Posterior vena cava (tissue), 2 donors: ENCODE measurements at places on chromosomes 7 and 10. TPM values are rescaled to one million over a fixed set of nuclear protein-coding genes. Genes with fewer than 3 reads are reported as not detected.

GRCh38 chr10:67433276-67433675 lies 262.7 kb downstream of the CTNNA3 start:
- DNase-seq = no peak

- no peak for DNase-seq
These were observed 756.7 kb downstream of the GATA3 start for GRCh38 chr10:8811201-8811600.

GRCh38 chr7:36999626-37000485 lies 275.6 kb upstream of the AOAH start:
- no peak for DNase-seq

DNA sequence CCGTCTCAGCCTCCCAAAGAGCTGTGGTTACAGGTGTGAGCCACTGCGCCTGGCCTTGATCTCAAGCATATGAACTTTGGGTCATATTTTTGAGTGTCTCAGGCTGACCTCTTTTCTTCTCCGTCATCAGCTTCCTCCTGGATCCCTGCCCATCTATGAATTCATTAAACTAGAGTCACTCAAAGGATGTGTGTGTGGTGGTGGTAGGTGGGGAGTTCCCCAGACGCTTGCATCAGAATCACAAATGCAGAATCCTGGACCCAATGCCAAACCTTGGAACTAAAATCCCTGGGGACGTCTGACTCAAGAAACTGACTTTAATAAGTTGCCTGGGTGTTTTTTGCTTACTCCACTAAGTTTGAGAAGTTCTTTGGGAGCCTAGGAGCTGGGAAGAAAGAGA lies 6.7 kb upstream of the CREB5 start:
- DNase-seq = peak; percentile 67

GRCh38 chr7:2702594-2702957 lies 14.6 kb downstream of the AMZ1 start:
- no peak for DNase-seq

DNA sequence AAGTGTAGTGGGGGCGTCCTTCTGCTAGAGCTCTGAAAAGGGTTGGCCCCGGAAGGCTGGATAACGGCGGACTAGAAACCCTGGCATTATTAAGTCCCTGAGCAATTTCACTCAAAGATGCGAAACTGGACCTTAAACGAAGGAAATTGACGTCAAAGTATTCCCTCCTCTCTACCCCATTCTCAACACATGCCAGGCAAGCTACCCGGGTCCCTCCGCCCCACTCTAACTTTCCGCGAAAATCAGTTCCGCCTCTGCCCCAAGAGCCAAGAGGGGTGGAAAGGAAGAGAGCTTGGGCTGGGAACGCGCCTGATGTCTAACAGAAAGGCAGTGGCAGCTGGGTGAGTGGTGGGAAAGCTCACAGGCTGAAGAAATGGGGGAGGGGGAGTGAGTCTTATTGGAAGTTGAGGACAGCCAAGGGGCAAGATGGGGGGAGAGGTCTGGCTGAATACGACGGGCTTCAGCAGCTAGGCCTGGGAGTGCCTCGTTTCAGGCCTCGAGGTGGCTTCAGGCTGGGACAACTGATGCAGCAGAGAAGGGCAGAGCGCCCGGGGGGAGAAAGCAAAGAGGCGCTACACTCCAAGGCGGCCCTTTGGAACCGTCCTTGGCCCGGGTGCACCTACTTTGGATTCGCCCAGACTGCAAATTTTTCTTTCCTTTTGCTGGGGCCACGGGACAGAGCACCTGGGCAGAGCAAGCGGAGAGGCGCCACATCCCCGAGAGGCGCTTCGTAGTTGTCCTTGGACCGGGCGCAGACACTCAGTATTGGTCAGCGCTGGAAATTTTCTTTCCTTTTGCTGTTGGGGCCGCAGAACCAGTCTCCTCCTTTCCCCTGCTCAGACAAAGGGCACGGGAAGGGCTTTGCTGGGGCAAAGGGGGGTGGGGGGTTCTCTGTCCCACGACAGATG lies 2.0 kb upstream of the FEZF1 start:
- peak; percentile 55 for DNase-seq

DNA sequence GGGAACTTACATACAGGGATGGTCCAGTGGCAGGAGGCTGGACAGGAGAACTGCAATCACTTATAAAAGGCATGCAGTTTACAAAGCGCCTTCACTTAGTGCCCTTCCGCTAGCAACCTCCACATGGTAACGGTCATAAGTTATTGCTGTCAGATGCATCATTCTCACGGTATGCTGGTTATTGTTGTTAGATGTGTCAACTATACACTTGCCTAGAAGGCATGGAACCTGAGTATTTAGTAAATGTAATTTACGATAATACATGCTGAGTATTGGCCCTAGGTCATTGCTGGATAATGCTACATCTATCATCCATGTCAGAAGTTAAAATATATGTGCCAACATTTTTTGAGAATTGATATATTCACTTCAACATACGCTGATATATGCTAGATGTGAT lies 155.1 kb upstream of the MBL2 start:
- no peak for DNase-seq

- no peak for DNase-seq
These were observed 470.7 kb upstream of the KLF6 start for GRCh38 chr10:4255751-4256150.

GRCh38 chr10:33657154-33657908 lies 322.9 kb upstream of the NRP1 start:
- DNase-seq = no peak

- no peak for DNase-seq
These were observed 14.3 kb downstream of the CFAP58 start for GRCh38 chr10:104367904-104368303.

GRCh38 chr10:77537720-77538373 lies 99.8 kb downstream of the KCNMA1 start:
- DNase-seq = peak; percentile 84

DNA sequence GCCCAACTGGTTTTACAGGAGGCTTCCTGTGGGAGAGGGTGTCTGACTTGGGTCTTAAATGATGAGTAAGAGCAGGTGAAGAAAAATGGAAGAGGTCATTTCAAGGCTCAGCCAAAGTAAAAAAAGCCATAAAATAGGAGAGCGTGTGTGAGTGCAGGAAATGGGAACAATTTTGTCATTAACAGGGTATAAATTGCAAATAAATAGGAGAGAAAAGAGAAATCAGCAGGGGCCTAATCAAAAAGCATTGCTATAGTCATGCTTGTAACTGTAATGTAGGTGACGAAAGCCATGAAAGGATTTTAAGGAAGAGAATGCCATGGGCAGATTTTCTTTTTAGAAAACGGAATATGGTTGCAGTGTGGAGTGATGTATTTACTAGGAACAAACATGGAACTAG lies 15.7 kb upstream of the SEMA3A start:
- no peak for DNase-seq

DNA sequence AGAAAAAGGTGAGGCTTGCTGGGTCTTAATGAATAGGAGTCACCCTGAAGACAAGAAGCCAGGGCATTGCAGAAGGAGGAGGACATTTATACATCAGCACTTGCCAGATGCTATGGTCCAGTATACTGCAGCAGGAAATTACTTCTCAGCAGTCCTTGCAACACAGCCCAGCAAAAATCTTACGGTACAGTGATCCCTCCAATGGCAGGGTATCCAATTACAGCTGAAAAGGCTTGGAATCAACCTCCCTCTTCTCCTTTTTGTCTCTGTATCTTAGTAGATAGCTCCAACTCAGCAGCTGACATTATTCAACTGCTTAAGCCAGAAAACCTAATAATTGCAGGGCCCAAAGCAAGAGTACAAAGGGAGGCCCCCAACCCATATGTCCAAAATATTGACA lies 128.3 kb upstream of the COBL start:
- no peak for DNase-seq

DNA sequence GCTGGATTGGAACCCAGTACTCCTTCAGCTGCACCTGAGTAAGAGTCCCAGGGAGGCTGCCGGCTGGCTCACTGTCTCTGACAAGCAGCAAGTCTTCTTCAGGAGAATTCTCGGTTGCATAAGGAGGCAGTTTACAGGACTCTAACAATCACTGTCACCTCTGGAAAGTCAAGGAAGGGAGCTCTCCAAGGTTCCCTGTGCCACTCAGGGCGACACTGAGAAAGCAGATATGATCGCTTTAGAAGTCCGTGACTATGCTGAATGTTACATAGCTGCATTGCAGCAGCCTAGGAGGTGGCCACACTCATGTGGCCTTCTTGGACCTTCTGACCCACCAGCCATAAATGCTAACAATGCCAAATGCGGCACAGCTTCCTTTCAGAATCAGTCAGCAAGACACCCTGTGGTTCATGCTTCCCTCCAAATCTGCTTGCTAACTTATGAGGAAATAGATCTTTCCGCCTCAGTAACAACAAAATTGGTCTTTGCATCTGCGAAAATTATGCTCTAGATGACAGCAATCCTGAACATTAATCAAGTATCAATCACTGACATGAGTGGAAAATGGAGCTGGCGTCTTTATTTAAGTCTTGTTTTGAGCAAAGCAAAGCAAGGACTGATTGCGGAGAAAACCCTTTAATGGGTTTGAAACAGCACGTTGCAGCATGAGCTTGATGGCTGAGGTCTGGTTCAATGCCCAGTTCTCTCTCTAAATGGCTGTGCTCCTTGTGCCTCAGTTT lies 132.9 kb downstream of the ATXN7L1 start:
- DNase-seq = no peak

- no peak for DNase-seq
These were observed 100.5 kb upstream of the SDK1 start for GRCh38 chr7:3200504-3200903.

GRCh38 chr7:69035826-69036225 lies 562.4 kb upstream of the AUTS2 start:
- no peak for DNase-seq

- DNase-seq = peak; percentile 83
These were observed at the start of gene NT5C3A for GRCh38 chr7:33062023-33062781. NT5C3A (minus strand) TSS chr7:33062776; CDS start chr7:33062705, 71 bp downstream.

GRCh38 chr10:49749556-49750491 lies 12.3 kb downstream of the OGDHL start:
- DNase-seq = no peak

GRCh38 chr10:14254368-14254767 lies 76.4 kb downstream of the FRMD4A start:
- no peak for DNase-seq

GRCh38 chr7:98826387-98826786 lies 43.4 kb downstream of the TMEM130 start:
- DNase-seq = no peak

DNA sequence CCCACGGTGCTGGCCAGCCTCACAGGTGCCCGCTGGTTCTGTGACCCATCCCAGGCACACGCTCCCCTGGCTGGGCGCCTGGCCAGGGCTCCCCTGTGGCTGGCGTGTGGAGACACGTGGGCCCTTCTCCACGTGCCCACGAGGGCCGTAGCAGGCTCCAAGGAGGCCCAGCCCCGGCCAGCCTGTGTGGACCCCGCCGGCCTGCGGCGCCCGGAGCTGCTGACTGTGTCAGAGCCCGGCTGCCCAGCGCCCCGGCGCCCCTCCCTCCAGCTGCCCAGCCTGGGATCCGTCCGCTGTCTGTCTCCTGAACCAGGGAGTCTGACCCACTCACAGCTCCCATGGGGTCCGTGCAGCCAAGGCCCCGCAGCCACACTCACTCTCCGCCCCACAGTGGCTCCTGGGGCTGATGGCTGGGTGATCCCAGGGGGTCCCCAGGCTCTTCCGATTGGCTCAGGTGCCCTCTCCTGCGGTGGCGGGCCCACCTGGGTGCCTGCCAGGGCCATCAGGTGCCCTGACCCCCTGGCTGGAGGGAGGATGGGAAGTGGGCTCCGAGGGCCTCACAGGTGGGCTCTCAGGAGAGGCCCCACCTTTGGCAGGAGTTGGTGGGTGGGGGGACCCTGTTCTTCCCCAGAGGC lies 9.6 kb downstream of the TMEM184A start:
- no peak for DNase-seq

DNA sequence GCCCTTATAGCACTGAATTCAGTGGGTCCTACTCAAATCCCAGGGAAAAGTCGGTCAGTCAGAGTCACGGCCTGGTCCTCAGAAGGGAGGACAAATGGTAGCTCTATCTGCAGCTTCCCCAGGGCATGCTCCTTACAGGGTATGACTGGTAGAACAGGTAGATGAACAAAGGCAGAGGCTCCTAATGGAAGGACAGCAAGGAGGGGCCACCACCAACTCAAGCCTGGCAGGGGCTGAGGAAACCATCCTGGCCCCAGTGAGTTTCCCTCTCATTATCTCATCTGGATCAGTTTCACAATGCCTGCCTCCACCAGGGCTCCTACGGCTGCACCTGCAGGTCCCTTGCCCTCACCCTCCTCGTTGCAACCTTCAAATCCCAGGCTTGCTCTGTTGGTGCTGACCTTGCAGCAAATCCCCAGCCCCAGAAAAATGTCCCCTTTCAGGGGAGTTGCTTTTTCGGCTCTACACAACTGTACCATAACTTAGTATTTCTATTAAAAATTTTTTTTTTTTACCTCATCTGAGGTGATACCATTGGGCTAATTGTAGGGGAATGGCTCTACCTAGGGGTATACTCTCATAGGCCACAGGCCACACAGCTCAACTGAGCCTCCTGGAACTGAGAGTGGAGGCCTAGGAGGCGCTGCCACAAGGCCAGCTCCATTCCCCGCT lies 2.4 kb upstream of the MYO1G start:
- DNase-seq = no peak

DNA sequence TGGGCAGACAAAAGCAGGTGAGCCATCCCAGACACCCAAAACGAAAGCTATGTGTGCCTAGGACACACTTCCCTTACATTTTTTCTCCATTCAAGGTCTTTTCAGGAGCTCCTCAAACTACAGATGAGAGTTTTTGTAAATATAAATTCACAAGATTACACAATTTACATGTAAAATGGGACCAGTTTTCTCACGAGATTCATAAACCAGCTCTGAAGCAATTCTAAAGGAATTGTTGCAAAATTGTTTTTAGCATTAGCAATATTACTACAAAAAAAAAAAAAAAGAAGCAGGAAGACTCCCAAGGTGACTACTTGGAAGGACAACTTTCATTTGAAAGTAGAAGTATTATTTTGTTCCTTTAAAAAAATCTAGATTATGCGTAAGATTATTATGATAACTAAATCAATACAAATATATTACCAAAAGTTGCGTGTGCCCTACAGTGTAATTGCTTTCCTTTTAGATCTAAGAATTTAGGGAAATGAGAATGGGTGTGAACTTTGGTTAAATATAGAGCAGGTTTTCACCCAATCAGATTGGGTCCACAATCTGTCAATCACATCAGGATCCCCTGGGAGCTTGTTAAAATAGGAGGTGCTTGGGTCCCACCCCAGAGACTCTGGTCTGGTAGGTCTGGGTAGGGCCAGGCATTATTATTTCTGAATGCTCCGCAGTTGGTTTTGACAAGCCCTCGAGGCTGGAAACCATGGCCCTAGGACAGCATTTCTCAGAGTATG lies 72.2 kb downstream of the TBXAS1 start:
- no peak for DNase-seq

Gene HK1
- total RNA-seq = 75.6 TPM

Gene RAPGEF5
- 56.9 TPM for total RNA-seq

Gene NPSR1
- total RNA-seq = not detected

Gene VSTM2A
- not detected for total RNA-seq

Gene SPDYE2B
- not detected for total RNA-seq

Gene SPAM1
- not detected for total RNA-seq

Gene BCL7B
- 79.2 TPM for total RNA-seq
